Fibroblast of the aortic adventitia (primary cell): ENCODE measurements at places on chromosomes 1 and 21. TPM values are rescaled to one million over a fixed set of nuclear protein-coding genes. Genes with fewer than 3 reads are reported as not detected.

DNA sequence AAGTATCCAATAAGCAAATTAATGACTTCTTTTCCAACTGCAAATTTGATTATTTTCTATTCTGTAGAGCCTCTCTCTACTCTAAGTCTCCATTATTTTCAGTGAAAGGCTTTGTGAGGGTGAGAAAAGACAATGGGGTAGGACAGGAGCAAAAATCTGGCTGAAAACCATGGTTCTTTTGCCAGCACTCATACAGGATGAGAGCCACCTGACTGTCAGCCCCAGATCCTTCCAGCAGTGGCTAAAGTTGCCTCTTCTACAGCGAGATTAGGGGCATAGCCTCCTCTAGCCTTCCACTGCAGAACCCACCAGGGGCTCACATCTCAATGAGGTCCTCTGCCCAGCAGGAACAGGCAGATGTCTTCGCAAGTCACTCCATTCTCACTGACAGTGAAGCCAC is 23.7 kb downstream of the NMNAT2 start:
- DNase-seq, result no peak

GRCh38 chr1:87330885-87331364 is 2.2 kb downstream of the LMO4 start:
- no peak for DNase-seq

- no peak for DNase-seq
Measured at GRCh38 chr1:177954076-177954475, 15.8 kb downstream of the SEC16B start.

- no peak for DNase-seq
Measured at GRCh38 chr1:87246436-87246835, 82.2 kb upstream of the LMO4 start.

- peak; percentile 26 for DNase-seq
Measured at GRCh38 chr1:208089149-208089548, 155.0 kb downstream of the PLXNA2 start.

GRCh38 chr1:62523860-62524259 is 73.5 kb upstream of the ANGPTL3 start:
- DNase-seq, result no peak

GRCh38 chr1:43214501-43215444 is 42.6 kb downstream of the CFAP57 start:
- DNase-seq, result peak; percentile 70

- no peak for DNase-seq
Measured at GRCh38 chr1:38740487-38740886, 119.1 kb downstream of the RRAGC start.

- DNase-seq, result no peak
Measured at GRCh38 chr1:235131961-235132360, 3.3 kb upstream of the TOMM20 start.

Gene OR2L8
- total RNA-seq, result not detected in 2 replicates

GRCh38 chr1:200869376-200869752 is 3.4 kb upstream of the GPR25 start:
- DNase-seq, result no peak

Gene NPPA
- total RNA-seq, result not detected in 2 replicates

Gene CTXND2
- not detected in 2 replicates for total RNA-seq

GRCh38 chr1:156877433-156878170 is 15.9 kb upstream of the PEAR1 start:
- no peak for DNase-seq

DNA sequence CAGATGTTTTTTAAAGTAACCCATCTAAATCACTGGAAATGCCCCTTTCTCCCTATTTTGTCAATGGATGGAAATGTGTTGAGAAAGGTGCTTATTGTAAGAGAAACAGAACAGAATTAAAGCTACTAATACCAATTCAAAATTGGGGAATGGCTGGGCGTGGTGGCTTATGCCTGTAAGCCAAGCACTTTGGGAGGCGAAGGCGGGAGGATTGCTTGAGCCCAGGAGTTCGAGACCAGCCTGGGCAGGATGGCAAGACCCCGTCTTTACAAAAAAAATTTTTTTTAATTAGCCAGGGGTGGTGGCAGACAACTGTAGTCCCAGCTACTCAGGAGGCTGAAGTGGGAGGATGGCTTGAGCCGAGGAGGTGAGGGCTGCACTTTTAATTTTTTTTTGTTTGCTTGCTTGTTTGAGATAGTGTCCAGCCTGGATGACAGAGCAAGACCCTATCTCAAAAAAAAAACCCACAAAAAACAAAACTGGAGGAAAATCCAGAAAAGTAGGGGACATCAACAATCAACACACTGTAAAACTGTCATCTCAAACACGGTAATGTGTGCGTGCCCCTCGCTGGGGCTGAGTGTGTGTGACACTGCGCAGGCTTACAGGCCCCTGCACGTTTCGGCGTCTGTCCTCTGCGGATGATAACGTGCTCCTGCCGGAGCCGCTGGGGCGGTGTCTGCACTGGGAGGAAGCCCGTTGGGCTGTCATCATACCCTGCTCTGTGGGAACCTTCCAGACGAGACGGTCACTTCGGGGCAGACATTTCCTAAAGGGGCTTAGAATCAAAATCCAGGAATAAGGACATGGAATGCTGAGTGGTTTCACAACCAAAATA is 11.6 kb upstream of the POFUT2 start:
- no peak for DNase-seq

GRCh38 chr1:13675151-13675651 is 24.8 kb upstream of the PRDM2 start:
- DNase-seq, result peak; percentile 43
